Type B pancreatic cell (in vitro differentiated cells): ENCODE measurements at places on chromosomes 13 and 19. TPM values are rescaled to one million over a fixed set of nuclear protein-coding genes. Genes with fewer than 3 reads are reported as not detected.

Gene GARIN5A
- 1.9 and 5.2 TPM in 2 replicates for total RNA-seq

Gene FCGBP
- 7.8 and 10.0 TPM in 2 replicates for total RNA-seq

Gene C1QTNF9
- total RNA-seq, result not detected in 2 replicates

Gene FFAR2
- total RNA-seq, result 1.1 and 2.2 TPM in 2 replicates

DNA sequence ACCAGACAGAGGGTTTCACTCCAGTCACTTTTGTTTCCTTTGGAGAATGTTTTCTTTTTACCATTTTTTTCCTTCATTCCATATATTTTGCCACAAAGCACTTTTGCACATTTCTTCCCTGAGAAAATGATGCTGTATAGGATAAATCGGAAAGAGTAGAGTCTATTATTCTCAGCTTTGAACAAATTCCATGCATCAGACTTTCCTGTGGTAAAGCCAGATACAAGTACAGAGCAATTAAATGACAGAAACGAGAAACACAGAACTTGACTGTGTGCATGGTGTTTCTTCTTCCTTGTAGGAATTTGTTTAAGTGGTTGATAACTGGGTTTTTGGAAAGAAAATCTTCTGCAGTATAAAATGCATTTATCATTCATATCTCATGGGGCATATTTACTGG, 107.4 kb upstream of the CSNK1A1L start:
- DNase-seq, result no peak

GRCh38 chr13:46648166-46648607, 95.2 kb downstream of the LRCH1 start:
- DNase-seq, result no peak

GRCh38 chr13:106493533-106494220, 41.8 kb downstream of the EFNB2 start:
- DNase-seq, result no peak

DNA sequence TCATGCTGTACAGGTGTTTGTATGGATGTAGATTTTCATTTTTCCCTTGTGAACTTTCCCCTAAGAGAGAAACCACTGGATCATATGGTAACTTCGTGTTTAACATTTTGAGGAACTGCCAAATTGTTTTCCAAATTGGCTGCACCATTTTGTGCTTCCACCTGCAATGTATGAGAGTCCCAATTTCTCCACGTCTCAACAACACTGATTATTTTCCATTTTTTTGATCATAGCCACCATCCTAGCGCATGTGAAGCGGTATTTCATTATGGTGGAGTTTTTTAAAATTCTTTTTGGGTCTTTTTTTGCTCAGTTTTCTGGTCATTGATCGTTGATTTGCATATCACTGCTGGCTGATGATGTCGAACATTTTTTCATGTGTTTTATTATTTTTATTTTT, 5.0 kb downstream of the NDUFA13 start:
- DNase-seq, result no peak

DNA sequence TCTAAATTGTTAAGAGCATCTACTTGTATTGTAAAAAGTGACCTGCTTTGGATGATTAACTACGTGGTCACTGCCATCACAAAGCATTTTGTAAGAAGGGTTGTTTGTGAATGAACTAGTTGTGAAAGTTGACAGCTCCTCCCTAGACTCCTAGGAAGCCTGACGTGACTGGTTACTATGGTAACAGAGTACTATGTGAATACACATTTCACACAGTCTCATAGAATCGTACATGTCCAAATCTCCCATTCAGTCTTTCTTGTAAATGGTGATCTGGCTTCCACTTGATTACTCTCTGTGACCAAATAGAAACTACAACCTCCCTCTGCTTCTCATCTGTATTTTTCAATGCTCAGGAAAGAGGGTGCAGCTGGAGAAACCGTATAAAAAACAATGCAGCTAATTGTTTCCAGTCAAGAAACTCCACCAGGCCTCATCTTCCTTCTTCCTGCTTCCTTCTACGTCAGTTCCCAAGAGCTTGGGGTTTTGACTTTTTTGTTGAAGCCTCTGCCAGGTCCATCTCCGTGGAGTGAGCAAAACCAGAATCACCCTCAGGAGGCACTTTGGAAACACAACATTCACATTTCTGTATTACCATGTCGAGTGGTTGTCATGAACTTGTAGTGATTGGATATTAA, 83.4 kb downstream of the GPC6 start:
- no peak for DNase-seq

- no peak for DNase-seq
Observed at GRCh38 chr19:17370026-17370587, 7.0 kb downstream of the PLVAP start.

DNA sequence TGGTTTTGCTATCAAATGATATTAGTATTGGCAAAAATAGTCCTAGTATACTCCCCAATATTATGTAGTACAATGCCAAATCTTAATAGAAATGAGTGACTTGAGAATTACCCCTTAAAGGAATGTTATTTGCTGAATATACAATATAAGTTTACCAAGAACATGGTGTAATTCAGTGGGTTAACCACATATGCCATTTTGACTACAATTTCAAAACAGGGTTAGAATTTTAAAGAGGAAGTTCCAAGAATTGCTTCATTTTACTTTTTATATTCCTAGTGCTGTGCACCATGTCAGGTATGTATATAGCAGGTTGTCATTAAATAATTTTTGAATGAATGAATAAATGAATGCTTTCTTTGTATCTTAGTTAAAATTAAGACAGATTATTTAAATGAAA, 66.3 kb downstream of the LMO7 start:
- DNase-seq, result no peak

GRCh38 chr19:44499559-44499958, 763 bp downstream of the ZNF180 start:
- DNase-seq, result no peak

GRCh38 chr19:5111051-5111450, 142.1 kb downstream of the KDM4B start:
- no peak for DNase-seq

- DNase-seq, result no peak
Observed at GRCh38 chr19:41096353-41096752, 8.1 kb downstream of the CYP2A13 start.

- DNase-seq, result no peak
Observed at GRCh38 chr19:41377977-41378709, 1.8 kb downstream of the TMEM91 start.

- DNase-seq, result no peak
Observed at GRCh38 chr13:47798906-47799305, 202.2 kb downstream of the SUCLA2 start.

- DNase-seq, result no peak
Observed at GRCh38 chr13:48199404-48199946, 33.5 kb upstream of the ITM2B start.

- DNase-seq, result no peak
Observed at GRCh38 chr13:41883147-41883546, 77.8 kb downstream of the VWA8 start.
